Spinal cord (tissue), 10 donors: ENCODE measurements at places on chromosomes 7 and 10.

GRCh38 chr10:127207081-127207480, 10.7 kb upstream of the INSYN2A start:
- DNase-seq: no peak

- DNase-seq: peak; percentile 32
These were observed 49.7 kb downstream of the NRAP start for GRCh38 chr10:113613977-113614690.

GRCh38 chr10:82245157-82245556, 370.2 kb downstream of the NRG3 start:
- DNase-seq: no peak

GRCh38 chr10:69873135-69873639, 71.5 kb downstream of the COL13A1 start:
- no peak for DNase-seq
